IPS-NIHi11 (cell line): ENCODE measurements at places on chromosomes 11 and 22.

DNA sequence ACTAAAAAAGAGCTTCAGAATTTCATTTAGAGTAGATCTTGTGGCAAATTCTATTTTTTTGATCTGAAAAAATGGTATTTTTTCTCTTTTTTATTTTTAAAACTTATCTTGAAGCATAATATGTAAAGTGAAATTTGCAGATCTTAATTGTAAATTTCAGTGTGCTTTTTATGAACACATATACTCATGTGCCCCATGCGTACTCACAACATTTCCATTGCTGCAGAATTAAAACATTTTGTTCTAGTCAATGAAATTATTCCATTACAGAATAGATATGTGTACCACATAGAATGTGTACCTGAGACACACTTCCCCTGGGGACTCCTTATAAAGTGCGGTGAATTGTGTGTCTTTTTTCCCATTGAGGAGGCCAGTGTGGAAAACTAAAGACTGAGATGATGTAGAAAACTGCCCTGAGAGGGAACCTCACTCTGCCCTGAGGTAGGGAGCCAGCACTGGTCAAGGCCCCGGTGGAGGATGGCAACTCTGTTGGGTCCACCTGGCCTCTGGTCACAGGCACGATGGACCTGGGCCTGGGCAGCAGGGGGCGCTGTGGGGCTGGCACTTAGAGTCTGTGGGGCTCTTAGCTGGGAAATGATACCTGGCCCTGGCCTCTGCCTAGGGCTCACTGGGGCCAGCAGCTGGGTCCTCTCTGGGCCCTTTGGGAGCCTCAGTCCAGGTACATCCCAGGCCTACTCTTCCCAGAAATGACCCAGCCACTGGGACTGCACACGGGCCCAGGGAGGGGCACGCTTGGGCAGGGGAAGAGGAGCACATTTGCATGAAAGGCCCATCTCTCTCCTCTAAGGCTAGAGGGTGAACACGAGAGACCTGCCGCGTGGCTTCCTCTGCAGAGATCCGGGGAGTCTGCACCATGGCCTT, 77.9 kb upstream of the TOP3B start:
- DNase-seq: peak; percentile 90

DNA sequence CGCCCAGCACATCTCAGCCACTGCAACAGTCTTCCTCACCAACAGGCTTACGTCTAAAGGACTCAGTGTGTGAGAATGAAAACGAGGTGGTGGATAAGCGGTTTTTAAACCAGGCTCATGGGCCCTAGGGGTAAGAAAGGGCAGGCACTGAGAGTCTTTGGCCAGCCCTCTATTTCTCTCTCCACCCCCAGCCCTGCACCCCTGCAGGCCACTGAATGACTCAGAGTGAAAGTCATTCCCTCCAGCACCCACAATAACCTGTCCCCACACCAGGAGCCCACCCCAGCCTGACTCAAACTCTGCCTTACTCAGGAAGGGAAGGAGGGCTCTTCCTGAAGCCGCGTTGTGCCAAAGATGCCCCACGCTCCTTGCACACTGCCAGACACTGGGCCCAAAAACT, 72.0 kb downstream of the LARGE1 start:
- DNase-seq: no peak

GRCh38 chr11:76796511-76797198, 13.5 kb downstream of the TSKU start:
- DNase-seq: peak; percentile 1

GRCh38 chr22:38981992-38982927, at the start of gene APOBEC3B:
Gene APOBEC3B (plus strand): TSS chr22:38982347. CDS start chr22:38982454, 107 bp downstream.
- DNase-seq: peak; percentile 72

DNA sequence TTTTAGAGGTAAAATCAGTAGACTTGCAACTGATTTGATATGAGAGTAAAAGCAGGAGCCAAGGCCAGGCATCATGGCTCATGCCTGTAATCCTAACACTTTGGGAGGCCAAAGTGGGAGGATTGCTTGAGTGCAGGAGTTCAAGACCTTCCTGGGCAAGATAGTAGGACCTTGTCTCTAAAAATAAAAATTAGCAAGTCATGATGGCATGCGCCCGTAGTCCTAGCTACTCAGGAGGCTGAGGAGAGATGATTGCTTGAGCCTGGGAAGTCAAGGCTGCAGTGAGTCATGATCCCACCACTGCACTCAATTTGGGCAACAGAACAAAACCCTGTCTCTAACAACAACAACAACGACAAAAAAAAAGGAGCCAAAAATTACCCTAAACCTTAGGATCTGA, 13.5 kb downstream of the SGSM3 start:
- no peak for DNase-seq

DNA sequence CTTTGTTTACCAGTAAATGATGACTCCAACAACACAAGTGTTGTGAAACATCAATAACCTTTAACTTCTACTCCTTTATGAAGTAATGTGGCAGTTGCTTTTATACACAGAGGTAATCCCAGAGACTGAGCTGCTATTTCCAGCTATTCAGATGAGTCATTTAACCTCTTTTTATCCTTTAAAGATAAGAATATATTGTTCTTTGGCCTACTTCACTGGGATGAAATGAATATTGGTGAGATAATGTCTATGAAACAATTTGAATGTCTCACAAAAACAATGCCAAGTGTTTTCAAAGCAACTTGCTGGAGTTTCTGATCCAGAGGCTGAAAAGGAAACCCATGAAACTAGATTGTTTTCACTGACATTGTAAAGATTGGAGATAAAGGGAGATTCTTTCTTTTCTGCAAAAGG, 564.4 kb upstream of the LUZP2 start:
- no peak for DNase-seq

GRCh38 chr22:38941488-38941987, 15.9 kb upstream of the APOBEC3A start:
- DNase-seq: no peak

- DNase-seq: no peak
Observed at GRCh38 chr11:22927793-22928192, 67.5 kb upstream of the CCDC179 start.
